ENCODE measurements at places on chromosomes 1 and 21.

GRCh38 chr1:224274970-224275626 is 54.9 kb downstream of the NVL start:
- no peak for DNase-seq

DNA sequence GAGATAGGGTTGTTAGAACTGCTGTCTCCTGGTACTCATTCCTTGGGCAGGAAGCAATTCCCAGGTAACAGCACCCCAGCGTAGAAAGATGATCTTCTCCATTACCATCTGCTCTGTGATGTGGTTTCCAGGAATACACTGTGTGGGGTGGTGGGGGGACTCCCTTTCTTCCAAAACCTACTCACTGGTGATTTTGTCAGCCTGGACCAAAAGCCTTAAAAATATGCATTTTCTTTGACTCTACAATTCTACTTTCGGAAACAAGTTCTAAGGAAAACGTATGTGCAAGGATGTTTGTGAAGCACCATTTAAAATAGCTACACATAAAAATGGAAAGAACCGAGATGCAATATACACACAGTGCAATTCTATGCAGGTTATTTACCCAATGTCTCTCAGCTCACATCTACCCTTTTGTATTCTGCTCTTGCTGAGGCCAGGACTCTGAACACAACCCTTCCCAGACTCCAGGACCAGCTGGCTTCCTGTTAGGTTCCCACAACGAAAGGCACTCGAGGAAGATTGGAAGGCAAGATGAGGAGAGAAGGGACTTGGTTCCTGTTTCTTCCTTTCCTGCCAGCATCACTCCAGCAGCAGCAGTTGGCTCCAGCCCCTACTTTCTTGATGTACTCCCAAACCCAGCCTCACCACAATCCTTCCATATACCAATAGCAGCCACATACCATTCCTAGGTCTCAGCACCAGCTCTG is 33.0 kb upstream of the GJB5 start:
- DNase-seq: no peak

GRCh38 chr1:245464290-245464689 is 309.5 kb downstream of the KIF26B start:
- DNase-seq: peak; percentile 1

- no peak for DNase-seq
These were observed 40.5 kb upstream of the RALGPS2 start for GRCh38 chr1:178684542-178685000.

- no peak for DNase-seq
These were observed 70.3 kb downstream of the SYF2 start for GRCh38 chr1:25161981-25162380.

- DNase-seq: no peak
These were observed 102.7 kb downstream of the ADARB1 start for GRCh38 chr21:45177039-45177438.

DNA sequence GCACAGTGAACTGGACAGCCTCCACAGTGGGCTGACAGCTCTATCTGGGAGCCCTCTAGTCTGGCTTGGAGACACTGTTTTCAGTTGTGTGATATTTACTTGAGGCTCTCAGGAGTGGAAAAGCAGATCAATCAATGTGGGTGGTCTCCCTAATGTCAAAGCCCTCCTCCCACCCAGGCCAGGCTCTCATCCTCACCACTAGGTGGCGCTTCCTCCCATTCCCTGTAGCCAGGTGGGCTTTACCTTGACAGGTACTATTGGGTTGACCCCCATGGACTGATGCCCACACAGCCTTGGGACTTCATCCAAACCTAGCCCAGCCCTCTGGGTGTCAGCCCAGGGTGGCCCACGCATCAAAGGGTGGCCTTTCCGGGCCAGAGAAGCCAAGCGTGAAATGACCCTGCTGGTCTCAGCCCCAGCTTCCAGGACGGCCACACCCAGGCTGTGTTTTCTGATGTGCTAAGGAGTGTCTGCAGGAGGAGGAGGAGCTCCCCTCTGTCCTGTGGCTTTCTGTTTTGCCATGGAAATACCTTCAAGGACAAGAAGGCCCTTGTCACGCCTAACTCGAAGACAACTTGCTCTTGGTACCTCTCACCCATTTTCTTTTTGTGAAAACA is 54.0 kb downstream of the CLIC6 start:
- DNase-seq: peak; percentile 34

DNA sequence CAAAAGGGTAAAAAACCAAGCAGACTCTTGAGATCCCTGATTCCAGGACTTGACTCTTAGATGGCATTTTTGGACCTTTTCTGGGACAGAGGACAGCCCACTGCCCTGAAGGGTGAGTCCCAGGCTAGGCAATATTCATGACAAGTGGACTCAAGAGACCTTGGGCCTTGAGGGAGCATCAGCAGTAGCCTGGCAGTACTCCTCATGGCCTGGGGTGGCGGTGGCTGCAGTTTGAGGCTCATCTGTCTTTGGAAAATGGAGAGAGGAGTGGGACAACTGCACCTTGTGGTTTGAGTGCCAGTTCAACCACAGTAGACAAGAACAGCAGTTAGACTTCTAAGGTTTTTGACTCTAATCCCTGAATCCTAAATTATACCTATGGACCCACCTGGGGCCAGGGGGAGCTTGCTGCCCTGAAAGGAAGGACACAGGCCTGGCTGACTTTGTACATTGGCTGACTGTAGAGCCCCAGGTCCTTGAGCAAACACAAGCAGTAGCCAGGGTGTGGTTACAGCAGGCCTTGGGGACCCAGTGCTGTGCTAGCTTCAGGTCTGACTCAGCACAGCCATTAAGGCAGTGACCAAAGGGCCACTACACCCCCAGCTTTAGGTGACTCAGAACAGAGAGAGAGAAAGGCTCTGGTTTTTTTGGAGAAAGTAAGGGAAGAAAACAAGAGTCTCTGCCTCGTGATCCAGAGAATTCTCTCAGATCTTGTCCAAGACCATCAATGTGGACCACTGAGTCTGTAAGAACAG is 1023.2 kb downstream of the KCNT2 start:
- DNase-seq: no peak

DNA sequence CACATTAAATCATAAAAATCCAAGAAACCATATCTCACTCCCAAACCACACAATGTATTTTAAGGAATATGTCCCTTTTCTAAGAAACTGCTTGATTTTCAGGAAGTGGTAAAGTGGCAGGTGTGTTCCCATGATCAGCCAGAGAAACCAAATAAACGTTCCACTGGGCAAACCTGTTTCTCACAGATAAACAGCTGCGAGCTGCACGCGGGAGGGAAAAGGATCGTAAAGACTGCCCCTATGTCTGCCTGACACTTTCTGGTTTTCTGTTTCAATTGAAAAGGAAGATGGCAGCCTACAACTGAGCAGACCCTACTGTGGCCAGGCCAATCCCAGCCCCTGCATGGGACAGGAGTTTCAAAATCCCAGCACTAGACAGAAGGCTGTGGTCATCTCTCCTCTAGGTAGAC is 36.6 kb downstream of the HIVEP3 start:
- DNase-seq: no peak

DNA sequence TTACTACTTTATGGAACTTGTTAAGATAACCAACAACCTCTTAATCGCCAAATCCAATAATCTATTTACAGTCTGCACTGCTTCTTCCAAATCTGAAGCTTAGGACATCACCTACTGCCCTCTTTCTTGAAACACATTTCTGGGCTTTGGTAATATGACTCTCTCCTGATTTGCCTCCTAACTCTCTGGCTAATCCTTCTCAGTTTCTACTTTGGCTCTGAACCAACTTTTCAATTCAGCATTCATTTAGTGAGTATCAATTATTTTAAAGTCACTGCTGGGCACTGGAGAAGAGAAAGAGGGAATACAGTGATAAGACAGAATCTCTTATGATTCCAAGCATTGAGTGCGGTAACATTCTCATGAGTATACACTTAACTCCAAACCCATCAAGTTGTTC is 275.0 kb downstream of the AKT3 start:
- no peak for DNase-seq

- DNase-seq: peak; percentile 50
These were observed 2.6 kb downstream of the PRDM2 start for GRCh38 chr1:13702425-13703127.

- no peak for DNase-seq
These were observed 3.8 kb downstream of the AGO1 start for GRCh38 chr1:35886577-35887431.

GRCh38 chr1:80594013-80594412 is 1206.7 kb upstream of the ADGRL2 start:
- DNase-seq: no peak

GRCh38 chr1:201084295-201084694 is 27.9 kb downstream of the CACNA1S start:
- DNase-seq: no peak

- DNase-seq: no peak
These were observed 1727.2 kb downstream of the NCAM2 start for GRCh38 chr21:22725436-22725835.

- no peak for DNase-seq
These were observed 6.6 kb upstream of the TMEM51 start for GRCh38 chr1:15146971-15147376.

- DNase-seq: no peak
These were observed 8.5 kb downstream of the AKT3 start for GRCh38 chr1:243841507-243841906.

- no peak for DNase-seq
These were observed 53.3 kb upstream of the HOOK1 start for GRCh38 chr1:59761443-59761842.

- peak; percentile 62 for DNase-seq
These were observed 448 bp downstream of the GATAD2B start for GRCh38 chr1:153922076-153922971.

GRCh38 chr1:16631248-16632043 is 18.1 kb upstream of the NBPF1 start:
- no peak for DNase-seq

- DNase-seq: no peak
These were observed 94.9 kb downstream of the DYRK1A start for GRCh38 chr21:37461479-37461878.

- no peak for DNase-seq
These were observed 23.6 kb upstream of the SPSB1 start for GRCh38 chr1:9269078-9269501.

- DNase-seq: no peak
These were observed 12.5 kb upstream of the REN start for GRCh38 chr1:204178487-204179281.

DNA sequence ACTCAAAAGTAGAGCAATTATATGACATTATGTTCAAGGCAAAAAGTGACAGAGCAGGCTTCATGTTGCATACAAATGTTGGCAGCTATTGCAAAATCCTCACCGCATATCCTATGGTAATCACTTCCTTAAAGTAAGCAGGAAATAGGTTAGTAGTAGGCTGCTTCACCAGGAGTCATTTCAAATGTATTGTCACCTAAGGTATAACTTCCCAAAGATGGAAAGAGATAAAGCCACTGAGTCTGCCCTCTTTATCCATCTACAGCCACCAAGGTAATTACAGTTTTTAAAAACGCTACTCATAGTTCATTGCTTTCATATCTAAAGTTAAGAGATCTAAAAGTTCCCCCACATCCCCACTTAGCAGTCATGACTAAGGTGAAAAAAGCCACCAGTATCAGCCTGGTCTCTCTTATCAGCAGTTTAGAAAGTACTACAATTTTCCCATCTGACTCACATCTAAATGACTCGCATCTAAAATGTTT is 31.6 kb upstream of the UBE2U start:
- no peak for DNase-seq

DNA sequence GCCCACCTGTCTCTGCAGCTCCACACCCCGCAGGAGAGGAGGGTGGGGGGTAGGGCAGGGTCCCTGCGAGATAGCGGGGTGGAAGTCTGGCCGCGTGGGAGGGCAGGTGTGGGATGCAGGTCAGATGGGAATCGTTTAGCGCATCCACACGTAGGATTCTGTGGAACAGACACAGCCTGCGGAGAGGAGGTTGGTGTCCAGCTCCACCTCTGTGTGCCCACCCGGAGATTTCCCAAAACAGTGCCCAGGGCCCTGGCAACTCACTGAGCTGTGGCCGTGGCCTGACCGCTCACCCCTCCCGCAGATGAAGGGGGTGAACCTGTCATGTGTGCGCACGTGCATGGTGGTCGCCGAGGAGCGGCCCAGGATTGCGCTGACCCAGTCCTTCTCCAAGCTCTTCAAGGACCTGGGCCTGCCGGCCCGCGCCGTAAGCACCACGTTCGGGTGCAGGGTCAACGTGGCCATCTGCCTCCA is 46.9 kb downstream of the S100B start:
- no peak for DNase-seq

DNA sequence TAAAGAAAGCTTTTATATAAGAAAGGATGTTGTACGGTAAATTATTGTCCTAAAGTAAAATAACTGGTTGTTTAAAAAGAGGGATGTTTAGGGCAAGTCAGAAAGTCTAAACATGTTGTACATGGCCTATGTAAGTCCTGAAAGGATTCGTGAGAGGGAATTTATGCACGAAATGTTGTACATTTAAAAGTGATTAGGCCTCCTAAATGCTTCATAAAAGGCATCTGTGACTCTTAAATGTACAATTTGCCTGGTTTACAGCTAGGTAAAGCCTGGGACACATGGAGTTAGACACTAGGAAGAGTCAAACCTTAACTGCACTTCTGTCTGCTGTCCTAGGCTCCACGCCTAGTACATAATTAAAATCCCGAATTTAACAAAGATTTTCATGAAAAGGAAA is 9.7 kb downstream of the KRTAP13-3 start:
- no peak for DNase-seq

GRCh38 chr1:234938135-234938534 is 190.5 kb downstream of the TOMM20 start:
- DNase-seq: no peak

DNA sequence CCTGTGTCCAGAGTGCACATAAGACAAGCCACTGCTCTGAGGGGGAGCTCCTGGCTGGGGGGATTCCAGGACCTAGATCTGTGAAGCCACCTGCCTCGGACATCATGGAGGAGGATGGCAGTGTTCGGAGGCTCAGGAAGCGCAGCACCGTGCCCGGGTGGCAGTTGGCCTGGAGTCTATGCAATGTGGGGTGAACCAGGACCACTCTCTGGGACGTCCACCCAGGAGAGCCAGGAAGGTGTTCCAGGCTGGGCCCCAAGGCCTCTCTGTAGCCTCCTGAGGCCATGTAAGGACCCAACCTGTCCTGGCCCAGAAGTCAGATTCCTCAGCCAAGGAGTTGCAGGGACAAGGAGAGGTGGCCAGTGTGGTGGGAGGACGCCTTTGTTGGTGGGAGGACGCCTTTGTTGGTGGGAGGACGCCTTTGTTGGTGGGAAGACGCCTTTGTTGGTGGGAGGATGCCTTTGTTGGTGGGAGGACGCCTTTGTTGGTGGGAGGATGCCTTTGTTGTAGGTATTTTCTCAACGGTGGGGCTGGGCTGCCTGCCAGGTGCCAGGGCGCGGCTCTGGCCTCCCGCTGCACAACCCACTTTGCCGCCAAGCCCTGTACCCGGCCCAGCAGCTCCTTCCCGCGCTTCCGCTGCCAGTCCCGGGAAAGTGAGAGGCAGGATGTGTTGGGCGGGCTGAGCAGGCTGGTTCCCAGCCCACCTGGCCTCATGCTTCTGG is 30.6 kb upstream of the BMP8B start:
- DNase-seq: no peak

- no peak for DNase-seq
These were observed 296.8 kb downstream of the TPR start for GRCh38 chr1:186078245-186078644.

- DNase-seq: no peak
These were observed 338.2 kb upstream of the VAMP3 start for GRCh38 chr1:7432900-7433380.

GRCh38 chr1:27454610-27455009 is 35.4 kb downstream of the WASF2 start:
- DNase-seq: no peak

- DNase-seq: no peak
These were observed 8.9 kb downstream of the MAP1LC3C start for GRCh38 chr1:241990040-241990439.
